Amniotic stem cell (primary cell): ENCODE measurements at places on chromosomes 12 and 14.

DNA sequence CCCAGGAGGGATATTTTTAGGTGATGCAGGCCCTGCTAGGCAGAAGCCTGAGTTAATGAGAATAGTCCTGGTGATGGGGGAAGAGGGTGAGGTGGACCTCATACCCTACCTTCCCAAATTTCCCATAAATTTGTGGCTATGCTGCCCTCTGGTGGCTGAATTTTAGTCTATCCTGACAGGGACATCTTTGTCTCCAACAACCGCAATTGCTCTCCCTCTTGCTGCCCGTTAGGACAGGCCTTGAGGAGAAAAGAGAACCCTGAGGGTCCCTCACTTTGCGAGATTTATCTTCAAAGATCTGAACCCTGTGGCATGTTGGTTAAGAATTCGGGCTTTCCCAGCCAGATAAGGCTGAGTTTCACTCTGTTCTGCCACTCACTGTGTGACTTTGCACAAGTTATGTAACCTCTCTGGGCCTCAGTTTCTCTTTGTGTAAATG lies 9.8 kb upstream of the ZNF385A start:
- DNase-seq: no peak

DNA sequence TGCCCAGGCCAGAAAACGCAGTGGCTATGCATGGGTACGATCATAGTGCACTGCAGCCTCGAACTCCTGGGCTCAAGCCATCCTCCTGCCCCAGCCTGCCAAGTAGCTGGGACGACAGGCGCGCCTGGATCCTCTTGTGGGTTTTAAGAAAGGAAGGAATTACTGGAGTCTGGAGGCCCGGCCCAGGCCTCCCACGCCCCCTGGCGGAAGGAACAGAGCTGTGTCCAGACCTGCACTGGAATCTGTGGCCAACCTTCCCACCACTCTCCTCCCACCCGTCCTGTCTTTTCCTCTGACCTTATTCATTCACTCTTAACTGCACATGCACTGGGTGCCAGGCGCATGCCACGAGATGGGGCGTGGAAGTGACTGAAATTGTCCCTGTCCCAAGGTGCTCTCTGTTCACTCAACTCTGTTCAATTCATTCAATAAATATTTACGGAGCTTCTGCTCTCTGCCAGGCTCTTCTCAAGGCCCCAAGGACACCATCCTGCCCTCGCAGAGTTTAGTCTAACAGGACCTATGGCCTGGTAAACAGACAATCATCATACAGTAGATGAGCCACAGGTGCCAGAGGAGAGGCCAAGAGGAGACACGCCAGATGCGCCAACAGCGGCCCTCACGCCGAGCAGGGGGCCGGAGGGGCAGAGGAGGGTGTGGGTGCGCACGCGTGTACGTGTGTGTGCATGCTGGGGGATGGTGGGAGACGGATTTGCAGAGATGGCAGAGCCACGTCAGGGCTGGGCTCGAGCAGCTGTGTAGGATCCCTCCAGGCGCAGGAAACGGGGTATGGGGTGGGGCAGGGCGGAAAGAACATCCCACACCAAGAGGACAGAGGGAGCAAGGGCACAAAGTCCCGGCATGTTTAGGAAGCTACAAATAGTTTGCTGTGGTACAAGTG lies 13.7 kb upstream of the TMEM106C start:
- DNase-seq: no peak

- no peak for DNase-seq
Measured at GRCh38 chr12:115710104-115710564, 567.4 kb downstream of the MED13L start.

DNA sequence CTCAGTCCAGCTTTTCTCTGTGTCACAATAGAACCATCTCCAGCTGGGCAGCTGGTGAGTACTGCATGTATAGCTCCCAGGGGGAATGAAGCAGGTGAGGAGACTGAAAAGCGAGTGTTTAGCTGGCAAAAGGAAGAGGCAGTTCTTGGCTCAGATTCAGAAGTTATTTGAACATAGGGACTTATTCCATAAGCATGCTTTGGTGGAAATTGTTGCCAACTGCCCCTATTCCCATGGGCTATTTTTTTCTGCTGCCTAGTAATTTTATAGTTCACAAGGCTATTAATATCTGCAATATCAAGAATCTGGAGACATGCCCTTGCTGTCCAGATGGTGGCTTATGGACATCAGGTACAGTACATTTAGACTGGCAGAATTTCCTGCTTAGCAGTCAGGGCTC lies 1112.7 kb downstream of the LRFN5 start:
- DNase-seq: no peak

DNA sequence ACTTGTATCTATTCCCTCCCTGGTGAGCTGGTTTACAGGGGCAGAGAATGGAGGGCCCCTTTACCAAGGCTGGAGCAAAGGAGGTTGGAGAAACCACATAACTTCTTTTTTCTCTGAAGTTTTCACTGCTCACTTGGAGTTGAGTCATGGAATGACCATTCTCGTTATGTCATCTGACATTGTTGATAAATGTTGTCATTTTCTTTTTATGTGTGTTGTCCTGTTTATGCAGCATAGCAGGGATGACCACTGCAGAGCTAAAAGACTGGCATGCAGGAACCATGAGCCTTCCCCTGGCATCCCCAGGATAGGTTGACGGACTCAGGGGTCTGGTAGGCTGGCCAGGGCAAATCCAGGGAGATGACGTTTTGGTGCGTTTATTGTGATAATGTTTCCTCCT lies 256.8 kb upstream of the DDHD1 start:
- DNase-seq: no peak

DNA sequence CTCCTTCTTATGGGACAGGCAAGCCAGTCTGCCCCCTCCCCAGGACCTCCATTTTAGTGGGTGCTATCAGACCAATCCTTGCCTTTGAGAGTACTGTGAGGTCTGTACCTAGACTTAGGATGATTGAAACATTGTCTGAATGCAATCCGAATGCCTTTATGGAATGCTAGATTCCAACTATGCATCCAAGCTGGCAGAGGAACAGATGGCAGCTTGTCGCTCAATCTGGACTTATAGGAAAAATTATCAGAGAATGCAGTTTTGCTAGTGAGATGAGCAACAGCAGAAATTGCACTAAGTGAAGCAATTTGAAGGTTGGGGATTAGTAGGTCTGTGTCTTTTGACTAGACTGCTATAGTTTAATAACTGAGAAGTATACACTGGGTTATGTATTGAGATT lies 109.1 kb downstream of the DYRK2 start:
- DNase-seq: no peak
